ENCODE measurements at places on chromosomes 2 and 18.

DNA sequence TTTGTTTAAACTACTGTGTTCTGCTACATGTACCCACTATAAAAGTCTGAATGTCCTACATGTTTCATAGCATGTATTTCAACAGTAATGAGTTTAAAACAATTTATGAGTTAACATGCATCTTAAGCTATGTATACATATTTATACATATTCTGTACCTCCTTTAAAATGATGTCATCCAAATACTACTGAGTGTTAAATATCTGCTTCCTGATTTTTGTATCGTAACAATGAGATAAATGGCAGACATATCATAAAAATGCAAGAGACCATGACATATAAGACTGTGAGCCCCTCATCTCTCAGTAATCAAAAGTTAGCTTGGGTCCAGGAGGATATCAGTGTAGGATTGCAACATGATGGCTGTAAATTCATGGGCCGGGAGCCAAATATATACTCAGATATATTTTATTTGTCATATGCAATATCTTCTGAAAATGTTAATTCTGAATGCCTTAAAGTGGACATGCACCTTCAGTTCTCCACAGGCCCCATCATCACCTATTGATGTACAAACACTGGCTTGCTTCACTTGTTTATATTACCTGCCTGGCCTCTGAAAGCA, 3.6 kb downstream of the COL5A2 start:
- DNase-seq, result no peak

GRCh38 chr2:47309472-47309951, 93.4 kb upstream of the MSH2 start:
- DNase-seq, result no peak

- DNase-seq, result no peak
These were observed 60.0 kb upstream of the TEX51 start for GRCh38 chr2:126838716-126838985.

GRCh38 chr2:98537390-98538126, 70.8 kb downstream of the COA5 start:
- no peak for DNase-seq

- DNase-seq, result no peak
These were observed 122.2 kb upstream of the NXPH2 start for GRCh38 chr2:138902239-138902871.

DNA sequence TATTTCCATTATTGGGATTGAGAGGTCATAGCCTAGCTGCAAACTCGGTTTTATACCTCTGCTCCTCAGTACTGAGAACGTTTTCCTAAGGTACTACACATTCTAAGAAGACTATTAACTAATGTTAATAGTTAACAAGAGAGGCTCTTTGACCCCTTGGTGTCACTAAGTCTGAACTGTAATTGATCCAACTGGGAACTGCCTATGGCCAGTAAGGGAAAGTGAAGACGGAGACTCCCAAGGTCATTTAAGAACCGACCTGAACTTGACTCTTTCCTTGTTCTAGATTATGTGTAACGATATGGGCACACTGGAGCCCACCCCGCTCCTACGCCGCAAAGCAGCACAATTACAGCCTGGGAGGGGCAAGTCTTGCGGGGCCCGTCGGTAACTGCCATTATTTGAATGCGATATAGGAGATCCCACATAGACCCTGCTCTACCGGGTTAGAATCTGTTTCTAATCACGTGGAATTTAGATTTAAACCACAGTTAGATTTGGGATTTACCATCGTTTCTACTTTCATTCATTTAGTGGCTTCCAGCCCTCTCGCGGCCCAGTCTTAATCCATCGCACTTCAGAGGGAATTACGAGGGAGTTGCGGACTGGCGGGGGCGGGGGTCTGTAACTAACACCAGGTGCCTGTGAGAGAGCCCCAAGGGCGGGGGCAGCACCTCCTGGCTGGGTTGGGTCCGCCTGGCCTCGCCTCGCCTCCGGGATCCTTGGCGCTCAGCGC, 84.1 kb upstream of the EPB41L3 start:
- DNase-seq, result no peak

GRCh38 chr18:77754475-77755044, 504.9 kb downstream of the GALR1 start:
- no peak for DNase-seq

DNA sequence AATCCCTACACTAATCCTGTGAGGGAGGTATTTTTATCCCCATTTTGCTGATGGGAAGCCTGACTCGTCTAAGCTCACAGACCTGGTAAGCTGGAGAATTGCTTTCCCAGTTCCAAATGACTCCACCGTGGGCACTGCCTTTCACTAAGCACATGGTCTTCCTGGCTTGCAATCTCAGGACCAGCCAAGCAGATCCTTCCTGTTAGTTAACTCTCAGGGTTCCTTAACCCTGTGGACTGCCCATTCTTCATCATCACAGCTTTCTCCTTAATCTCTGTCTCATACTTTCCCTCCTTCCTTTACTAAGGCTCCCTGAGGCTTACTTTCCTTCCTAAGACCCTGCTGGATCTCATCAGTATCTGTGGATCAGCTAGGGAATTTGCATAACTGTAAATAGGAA, 122.2 kb upstream of the ZEB2 start:
- no peak for DNase-seq

DNA sequence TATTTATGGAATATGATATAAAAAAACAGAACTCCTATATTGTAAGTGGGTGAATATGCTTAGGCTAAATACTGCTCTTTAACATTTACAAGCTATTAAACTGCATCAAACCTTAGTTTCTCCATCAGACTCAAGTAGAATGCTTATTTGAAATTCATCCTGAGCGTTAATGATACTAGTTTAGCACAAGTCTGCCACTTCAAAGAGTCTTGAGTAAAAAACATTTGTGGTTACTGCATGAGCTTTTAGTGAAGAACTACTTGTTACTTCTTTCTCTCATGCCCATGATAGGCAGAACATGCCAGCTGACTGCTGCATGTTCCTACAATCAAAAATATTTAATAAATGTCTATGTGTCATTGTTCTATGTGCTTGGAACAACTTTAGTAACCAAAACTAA, 12.1 kb downstream of the YES1 start:
- no peak for DNase-seq

DNA sequence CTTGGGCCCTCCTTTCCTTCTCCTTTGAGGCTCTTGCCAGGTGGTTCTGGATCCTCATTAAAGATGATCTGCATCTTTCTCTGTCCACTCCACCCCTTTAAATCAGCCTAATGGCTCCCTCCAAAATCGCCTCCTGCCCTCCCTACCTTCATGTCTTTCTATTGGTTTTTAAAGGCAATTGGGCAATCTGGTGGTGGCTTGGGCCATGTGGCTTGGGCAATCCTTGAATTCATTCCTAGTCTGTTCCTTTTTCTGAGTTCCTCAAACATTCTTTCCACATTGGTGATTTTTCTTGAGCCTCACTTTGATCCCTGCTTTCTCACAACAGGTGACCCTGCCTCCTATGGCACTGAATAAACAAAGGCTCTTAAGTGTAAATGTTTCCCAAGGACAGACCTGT, 266.2 kb upstream of the REV1 start:
- DNase-seq, result no peak

GRCh38 chr18:41906528-41907146, 48.4 kb upstream of the PIK3C3 start:
- DNase-seq, result peak; percentile 6

DNA sequence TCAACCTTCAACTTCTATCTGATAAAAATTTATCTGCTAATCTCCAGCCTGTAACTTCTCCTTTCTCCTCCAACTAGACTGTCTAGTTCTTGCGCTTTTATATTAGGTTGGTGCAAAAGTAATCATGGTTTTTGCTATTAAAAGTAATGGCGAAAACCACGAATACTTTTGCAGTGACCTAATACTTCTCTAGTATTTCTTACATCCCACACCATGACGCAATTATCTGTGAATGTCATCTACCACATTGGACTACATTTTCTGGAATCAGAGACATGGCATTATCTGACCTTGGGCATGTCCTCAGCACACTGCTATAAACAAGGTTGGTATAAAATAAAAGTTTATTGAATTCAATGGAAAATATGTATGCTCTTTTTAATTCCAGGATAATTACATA, 370.2 kb upstream of the LYPD1 start:
- DNase-seq, result no peak

DNA sequence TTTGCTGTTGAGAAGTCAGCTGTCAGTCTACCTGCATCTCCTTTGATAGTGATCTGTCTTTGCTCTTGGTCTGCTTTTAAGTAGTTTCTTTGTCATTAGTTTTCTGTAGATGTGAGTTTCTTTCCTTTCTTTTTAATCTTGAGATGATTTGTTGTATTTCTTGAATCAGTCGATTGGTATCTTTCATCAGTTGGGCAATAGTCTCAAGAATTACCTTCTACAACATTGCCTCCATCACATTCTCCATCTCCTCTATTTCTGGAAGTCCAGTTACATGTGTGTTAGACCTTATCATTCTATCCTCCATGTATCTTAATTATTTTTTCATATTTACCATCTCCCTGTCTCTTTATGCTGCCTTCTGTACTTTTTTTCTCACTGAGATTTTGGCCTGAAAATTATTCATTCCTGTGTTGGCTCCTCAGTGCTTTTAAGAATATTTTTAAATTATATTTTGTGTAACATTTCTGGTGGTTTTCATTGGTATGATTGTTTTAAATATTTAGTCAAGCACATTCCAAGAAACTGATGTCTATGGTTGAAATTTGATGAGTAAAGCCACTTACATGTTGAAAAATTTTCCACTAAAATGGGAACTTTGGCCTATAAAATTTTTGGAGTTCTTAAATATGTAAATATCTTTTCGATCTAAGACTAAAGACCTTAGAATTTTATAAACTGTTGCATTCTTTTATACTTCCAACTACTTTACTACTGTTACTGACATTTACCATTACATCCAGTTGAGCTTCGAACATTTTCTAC, 239.5 kb upstream of the MGAT5 start:
- no peak for DNase-seq

GRCh38 chr2:73176881-73177644, 25.3 kb upstream of the NOTO start:
- peak; percentile 95 for DNase-seq

GRCh38 chr2:38178556-38179419, 102.8 kb upstream of the CYP1B1 start:
- no peak for DNase-seq

DNA sequence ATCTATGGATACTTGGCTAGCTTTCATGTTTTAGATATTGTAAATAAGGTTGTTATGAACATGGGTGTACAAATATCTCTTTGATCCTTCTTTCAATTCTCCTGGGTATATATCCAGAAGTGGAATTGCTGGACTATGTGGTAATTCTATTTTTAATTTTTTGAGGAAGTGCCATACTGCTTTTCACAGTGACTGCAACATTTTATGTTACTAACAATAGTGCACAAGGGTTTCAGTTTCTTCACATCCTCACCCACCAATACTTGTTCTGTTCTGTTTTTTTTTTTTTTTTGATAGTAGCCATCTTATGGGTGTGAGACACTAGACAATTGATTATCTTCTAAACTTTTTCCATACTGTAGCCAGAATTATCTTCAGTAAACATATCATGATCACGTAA, 17.3 kb upstream of the NEUROD1 start:
- no peak for DNase-seq

- DNase-seq, result peak; percentile 77
These were observed 14.0 kb upstream of the COL6A3 start for GRCh38 chr2:237427769-237428506.

DNA sequence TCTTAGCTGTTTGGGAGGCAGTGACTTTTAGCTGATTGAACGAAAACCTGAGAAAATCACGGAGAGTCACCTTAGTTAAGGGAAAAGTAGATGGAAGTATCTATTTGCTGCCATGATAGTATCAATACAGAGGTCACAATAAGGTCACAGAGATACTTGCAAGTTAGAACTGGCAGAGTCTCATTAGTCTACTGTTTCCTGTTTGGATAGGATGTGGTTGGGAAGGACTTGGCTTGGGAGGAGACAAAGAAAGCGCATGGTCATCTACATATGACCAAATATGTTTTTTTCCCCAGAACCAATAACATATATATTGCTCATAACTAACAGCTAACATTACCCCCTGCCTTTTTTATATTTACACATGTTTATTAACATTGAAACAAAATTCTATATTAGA, 78.4 kb upstream of the AQP4 start:
- DNase-seq, result no peak

DNA sequence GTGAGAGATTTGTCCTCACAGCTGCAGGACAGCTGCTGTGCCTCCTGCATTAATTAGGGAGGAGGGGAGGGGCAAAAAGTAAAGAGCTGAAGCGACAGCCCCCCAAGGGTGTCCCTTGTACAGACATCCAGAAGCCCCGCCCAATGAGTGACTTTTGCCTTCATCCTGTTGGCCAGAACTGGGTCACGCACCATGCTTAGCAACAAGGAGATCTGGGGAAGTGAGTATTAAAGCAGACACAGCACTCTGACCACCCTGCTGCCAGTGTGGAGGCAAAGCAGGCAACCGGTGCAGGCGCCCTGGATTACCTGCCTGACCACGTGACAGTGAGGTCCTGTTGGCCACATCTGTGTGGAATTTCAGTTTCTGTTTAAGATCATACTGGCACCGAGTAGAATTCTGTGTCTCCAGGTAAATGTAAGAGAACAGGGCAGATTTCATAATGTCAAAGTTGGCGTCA, 21.5 kb upstream of the BIN1 start:
- DNase-seq, result no peak

- no peak for DNase-seq
These were observed 59.4 kb downstream of the ADCY3 start for GRCh38 chr2:24860631-24861030.

- DNase-seq, result no peak
These were observed 304.8 kb downstream of the RND3 start for GRCh38 chr2:150182566-150183235.

GRCh38 chr2:36731941-36732672, 35.6 kb downstream of the VIT start:
- DNase-seq, result no peak

DNA sequence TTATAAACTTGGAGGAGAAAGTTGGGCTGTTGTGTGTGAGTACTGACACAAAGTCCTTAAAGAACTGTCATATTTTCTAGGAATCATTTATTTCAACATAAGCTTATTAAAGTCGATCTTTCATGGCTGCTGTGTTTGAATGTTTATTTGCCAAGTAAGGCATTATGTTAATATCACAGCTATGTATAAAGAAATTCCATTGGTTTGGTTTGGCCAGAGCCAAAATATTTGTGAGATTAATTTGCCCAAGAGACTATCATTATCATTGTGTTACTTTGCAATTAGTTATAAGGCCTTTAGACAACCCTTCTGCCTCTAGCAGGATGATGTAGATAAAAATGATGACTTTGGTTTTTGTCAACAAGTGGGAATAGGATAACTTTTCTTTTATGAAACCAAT, 240.6 kb upstream of the NT5C1B start:
- no peak for DNase-seq

Data from CD4-positive, alpha-beta T cell treated with Interleukin-17A for 4 hours (primary cell).